GM12892 (cell line): ENCODE measurements at places on chromosomes 7 and 10.

DNA sequence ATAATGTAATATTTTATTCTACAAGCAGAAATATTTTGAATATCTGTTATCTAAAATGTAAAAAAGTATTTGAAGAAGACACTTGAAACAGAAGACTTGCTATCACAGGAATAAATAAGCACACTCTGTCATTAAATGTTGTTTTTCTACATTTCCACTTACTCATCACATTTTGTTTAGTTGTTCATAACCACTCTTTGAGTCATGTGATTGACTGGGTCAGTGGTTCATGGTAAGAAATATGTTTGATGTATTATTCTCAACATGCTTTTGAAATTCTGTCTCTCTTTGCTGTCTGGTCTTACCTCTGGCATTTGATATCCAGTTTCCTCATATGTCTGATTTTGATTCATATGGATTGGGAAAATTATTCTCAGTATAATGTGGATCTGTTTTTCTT lies 171.8 kb downstream of the SUGCT start:
- DNase-seq = no peak

DNA sequence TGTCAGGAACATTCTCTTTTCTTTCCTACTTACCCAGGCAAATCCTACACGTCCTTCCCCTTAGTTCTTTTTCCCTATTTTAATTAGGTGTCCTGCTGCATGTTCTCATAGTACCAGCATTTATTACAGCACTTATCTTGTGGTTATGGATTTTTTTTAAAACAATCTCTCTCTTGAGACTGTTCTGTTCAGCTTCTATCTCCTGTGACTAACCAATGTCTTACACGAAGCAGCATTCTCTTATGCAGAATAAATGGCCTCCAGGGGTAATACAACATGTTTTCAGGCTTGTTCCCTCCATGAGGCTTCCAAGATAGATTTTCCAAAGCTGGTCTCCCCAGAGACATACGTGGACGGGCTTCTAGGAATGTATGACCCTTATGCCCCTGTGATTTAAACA lies 1096.1 kb upstream of the CELF2 start:
- no peak for DNase-seq

DNA sequence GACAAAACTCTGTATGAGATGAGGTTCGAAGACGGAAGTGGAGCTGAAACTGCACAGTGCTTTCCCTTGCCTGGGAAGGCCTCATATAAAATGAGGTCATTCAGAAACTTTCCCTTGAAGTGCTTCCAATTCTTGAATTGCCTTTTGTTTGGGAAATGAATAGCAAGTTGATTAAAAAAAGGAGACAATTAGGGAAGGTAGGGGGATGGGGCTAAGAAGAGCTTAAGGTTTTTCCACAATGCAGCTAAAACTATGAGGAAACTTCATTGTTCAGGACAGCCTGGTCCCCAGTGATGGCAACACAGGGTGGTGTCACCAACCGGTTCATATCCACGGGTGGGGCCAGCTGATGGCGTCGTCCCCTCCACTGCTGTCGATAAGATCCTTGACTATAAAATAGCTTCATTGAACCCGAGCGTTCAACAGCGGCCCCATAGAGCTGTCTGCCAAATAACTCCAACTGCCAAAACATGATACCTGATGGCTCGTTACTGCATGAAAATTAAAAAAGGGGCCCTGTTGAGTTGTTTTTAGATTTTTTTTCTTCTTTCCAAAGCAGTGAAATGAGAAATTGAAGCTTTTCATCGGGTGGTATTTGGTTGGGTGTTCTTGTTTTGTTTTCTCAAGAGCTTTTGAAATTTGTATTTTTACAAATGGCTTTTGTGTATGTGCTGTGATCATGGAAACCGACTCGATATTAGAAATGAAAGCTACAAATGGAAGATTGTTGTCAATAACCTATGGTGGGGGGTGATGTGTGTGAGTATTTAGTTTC lies 2.8 kb upstream of the CELF2 start:
- DNase-seq = no peak

- DNase-seq = no peak
Observed at GRCh38 chr7:45888185-45888992, at the start of gene IGFBP1. Gene IGFBP1 (plus strand): TSS chr7:45888488. CDS start chr7:45888653, 165 bp downstream.

DNA sequence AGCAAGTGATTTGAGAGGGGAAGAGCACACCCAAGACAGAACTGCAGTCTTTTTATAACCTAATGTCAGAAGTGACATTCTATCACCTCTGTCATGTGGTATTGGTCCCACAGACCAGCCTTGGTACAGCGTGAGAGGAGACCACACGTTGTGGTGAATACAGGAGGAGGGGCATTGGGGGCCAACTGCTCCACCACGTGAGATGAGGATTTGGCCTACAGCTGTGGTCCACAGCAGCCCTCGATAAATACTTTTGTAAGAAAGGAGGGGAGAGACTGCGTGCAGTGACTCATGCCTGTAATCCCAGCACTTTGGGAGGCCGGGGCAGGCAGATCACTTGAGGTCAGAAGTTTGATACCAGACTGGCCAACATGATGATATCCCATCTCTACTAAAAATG lies 243.1 kb downstream of the FGFR2 start:
- DNase-seq = no peak

DNA sequence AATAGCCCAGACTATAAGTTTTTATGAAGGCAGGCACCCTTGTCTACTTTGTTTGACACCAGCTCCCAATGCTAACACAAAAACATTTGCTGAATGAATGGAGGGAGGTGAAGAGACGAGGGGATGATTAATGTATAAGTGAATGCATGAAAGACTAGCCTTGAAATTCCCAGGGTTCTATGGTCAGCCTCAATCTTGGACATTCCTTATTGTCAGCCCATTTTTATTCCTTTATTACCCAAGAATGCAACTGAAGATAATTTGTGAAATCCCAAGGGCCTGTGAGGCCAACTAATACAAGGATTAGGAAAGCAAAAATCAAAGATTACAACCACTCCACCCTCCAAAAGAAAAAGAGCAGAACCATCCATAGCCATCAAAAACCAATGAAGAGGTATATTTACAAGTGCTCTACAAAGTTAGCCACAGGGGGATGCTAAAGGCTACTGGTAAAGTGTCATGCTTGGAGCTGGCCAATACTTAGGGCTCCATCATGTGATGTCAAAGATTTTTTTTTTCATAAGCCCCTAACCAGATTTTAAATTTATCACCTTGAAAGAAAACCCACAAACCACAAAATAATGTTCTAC lies 40.0 kb upstream of the ASAH2 start:
- DNase-seq = no peak

DNA sequence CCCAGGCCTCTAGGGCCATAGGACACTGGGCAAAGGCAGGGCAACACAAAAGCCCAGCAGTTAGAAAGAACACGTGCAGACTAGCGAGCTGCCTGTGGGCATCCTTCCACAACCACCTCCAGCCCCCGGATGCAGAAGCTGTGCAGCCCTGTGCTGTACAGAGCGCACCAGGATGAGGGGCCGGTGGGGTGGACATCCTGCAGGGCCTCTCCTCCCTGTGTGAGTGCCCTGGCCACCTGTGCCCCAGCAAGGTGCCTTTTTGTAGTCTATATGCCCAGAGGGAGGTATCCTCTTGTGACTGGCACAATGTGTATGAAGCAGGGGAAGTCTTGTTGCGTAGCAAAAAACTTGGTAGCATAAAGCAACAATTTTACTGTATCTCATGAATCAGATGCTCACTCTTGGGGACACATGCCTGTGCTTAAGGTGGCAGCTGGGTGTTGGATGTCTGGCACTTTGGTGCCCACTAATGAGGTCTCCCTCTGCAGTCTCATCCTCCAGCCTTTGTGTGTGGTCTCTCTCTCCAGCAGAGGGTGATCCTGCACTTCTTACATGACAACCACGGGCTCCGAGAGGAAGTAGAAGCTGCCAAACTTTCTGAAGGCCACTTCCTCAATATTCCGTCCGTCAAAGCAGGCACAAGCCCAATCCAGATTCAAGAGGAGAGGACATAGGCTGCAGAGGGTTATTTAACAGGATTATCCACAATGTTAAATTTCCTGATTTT lies 8.7 kb downstream of the NCAPG2 start:
- no peak for DNase-seq

DNA sequence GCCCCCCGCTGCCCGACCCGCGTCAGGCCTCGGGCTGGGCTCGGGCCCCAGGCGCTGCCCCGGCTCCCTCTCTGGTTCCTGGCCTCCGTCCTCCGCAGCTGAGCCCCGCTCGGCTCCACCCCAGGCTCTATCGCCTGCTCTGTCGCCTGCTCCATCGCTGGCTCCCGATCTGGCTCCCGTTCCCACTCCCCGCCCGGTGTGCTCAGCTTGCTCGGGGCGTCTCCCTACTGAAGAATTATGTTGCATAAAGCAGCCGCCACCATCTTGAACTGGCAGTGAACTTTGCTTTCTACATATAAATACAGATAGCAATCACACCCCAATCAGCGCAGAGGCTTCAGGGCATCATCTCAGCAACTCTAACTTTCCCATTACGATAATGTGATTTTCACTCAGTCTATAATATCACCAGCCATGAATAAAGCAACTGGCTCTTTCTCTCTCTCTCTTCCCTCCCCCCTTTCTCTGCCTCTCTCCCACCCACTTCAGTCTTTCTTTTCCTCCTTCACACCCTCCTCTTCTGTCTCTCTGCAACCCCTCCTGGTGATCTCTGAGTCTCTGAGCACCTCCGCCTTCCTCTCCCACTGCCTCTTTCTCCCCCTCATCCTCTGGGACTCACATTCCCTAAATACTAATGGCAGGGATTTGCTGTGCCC lies 43.3 kb upstream of the BTRC start:
- no peak for DNase-seq

- DNase-seq = no peak
Observed at GRCh38 chr10:72727130-72727529, 35.2 kb downstream of the MCU start.

- DNase-seq = no peak
Observed at GRCh38 chr10:6279540-6280267, 77.0 kb downstream of the PFKFB3 start.

GRCh38 chr7:26198781-26199169 lies 1.8 kb downstream of the HNRNPA2B1 start:
- no peak for DNase-seq

- no peak for DNase-seq
Observed at GRCh38 chr7:6482307-6482706, 34.6 kb upstream of the DAGLB start.

GRCh38 chr7:53311205-53311604 lies 275.8 kb downstream of the POM121L12 start:
- DNase-seq = no peak

GRCh38 chr7:127446842-127447241 lies 54.3 kb upstream of the ZNF800 start:
- DNase-seq = no peak

GRCh38 chr10:29102636-29103035 lies 186.2 kb upstream of the LYZL1 start:
- DNase-seq = no peak

DNA sequence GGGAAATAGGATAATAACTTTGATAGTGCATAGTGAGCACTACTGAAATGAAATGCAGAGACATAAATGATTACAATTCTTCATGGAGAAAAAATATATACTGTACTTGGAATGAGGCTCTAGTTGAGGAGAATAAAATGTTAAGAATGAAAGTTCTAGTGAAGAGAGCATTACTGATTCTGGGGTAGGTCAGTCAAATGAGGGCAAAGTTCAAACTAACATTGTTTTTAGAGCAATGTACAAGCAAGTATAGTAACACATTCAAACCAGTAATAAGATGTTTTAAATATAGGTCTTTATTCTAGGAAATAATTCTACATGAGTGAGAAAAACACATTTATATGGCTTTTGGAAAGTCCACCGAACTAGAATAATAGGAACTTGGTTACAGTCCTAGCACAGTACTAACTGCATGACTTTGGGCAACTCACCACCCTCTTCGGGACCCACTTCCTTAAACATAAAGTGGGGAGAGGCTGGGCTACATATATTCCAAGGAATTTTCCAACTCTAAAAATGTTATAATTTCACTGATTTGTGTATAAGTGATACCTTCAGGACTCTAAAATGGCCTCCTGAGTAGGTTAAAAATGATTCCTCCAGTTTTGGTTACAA lies 86.4 kb downstream of the CDK6 start:
- no peak for DNase-seq

GRCh38 chr10:128526791-128527375 lies 400.7 kb upstream of the MKI67 start:
- no peak for DNase-seq

- no peak for DNase-seq
Observed at GRCh38 chr7:152615031-152615741, 60.8 kb downstream of the XRCC2 start.

GRCh38 chr10:116120688-116121455 lies 152.1 kb downstream of the GFRA1 start:
- DNase-seq = no peak

GRCh38 chr7:122626785-122627184 lies 72.1 kb downstream of the RNF133 start:
- DNase-seq = no peak

DNA sequence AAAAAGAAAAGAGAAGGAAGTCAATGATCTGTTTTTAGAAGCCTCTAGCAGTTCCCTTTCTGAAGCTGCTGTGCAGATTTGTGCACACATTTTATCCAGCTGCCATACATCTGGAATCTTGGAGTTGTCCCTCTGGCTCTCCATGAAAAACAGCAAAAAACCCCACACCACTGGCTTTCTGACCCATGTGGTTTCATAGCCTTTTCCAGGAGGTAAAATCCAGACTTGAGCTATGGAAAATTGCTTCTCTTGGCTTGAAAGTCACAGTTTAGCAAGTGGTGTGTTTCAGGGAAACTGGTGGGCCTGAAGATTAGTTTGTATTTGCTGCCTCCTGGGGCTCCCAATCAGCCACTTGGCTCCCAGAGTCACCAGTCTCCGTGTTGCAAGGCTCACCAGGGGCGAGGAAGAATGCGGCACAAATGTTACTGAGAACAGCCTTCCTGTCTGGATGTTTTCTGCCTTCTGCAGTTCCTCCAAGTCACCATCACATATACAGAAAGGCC lies 50.1 kb upstream of the ADRB1 start:
- DNase-seq = no peak

- DNase-seq = no peak
Observed at GRCh38 chr10:118161461-118162246, 114.9 kb upstream of the RAB11FIP2 start.
